ENCODE measurements at places on chromosomes 4 and X. TPM values are rescaled to one million over a fixed set of nuclear protein-coding genes. Genes with fewer than 3 reads are reported as not detected.
A peak's percentile ranks its signal among the peaks of the same experiment; 100 is the strongest.

DNA sequence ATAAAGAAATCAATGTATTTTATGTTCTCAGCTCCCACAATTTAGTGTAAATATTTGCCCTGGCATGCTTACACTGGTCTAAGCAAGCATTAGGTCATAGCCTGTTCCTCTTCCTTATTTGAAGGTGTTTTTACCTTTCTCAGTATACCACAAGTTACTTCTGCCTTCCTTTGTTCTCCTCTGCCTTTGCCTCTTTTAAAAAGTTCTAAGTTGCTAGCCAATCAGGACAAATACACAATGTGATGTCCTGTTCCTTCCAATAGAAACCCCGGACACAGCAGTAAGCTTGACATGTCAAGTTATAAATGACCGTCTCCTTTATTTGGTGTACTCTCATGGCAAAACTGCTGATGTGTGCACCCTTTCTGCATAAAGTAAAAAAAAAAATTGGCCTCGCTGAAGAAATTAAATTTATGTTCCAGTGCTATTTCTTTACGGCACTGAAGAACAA is 49.4 kb downstream of the UGT2B10 start:
- DNase-seq: no peak
- H3K27me3 ChIP-seq: no peaks in the 10 kb centered on the region
- H3K36me3 ChIP-seq: no peaks in the 10 kb centered on the region
- no peaks in the 10 kb centered on the region for H3K4me1 ChIP-seq
- no peak overlapping the region for H3K27ac ChIP-seq

HSFX2 gene
- total RNA-seq: not detected

- DNase-seq: no peak
- H3K27ac ChIP-seq: peak overlapping the region; percentile 36
- no peaks in the 10 kb centered on the region for H3K36me3 ChIP-seq
- H3K27me3 ChIP-seq: peaks cover 61% of the 10 kb centered on the region
- H3K4me1 ChIP-seq: peaks cover 31% of the 10 kb centered on the region
Measured at GRCh38 chr4:152937336-152938236, 1.5 kb downstream of the FHDC1 start.

TLR10 gene
- total RNA-seq: 0.16 TPM

DNA sequence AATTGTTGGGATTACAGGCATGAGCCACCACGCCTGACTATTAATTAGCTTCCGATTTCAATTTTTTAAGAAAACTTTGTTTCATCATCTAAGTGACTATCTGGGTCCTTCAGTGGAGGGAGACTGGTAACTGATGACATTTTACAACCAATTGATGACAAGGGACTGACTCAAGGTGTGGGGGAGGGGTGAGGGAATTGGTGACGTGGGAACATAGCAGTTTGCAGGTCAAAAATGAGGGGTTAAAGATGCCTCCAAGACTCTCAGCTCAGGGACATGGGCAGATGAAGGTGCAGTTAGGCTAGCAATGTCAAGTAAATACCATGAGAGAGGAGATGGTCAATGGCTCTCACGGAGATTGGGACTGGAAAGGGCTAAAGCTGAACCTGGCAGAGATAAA is 5.7 kb upstream of the FAM9C start:
- H3K27me3 ChIP-seq: no peaks in the 10 kb centered on the region
- H3K4me1 ChIP-seq: no peaks in the 10 kb centered on the region
- no peak overlapping the region for H3K4me3 ChIP-seq
- H3K27ac ChIP-seq: no peak overlapping the region
- DNase-seq: no peak
- no peaks in the 10 kb centered on the region for H3K36me3 ChIP-seq

GRCh38 chr4:181085557-181085956 is 1157.6 kb upstream of the TENM3 start:
- no peak overlapping the region for H3K4me3 ChIP-seq
- no peaks in the 10 kb centered on the region for H3K36me3 ChIP-seq
- no peaks in the 10 kb centered on the region for H3K27me3 ChIP-seq
- no peak for DNase-seq
- H3K27ac ChIP-seq: no peak overlapping the region
- H3K4me1 ChIP-seq: no peaks in the 10 kb centered on the region

- no peak overlapping the region for H3K27ac ChIP-seq
- peaks cover 59% of the 10 kb centered on the region for H3K4me1 ChIP-seq
- H3K27me3 ChIP-seq: no peaks in the 10 kb centered on the region
- DNase-seq: no peak
Measured at GRCh38 chr4:30757357-30757756, 37.2 kb downstream of the PCDH7 start.

LUZP4 gene
- not detected for total RNA-seq

DNA sequence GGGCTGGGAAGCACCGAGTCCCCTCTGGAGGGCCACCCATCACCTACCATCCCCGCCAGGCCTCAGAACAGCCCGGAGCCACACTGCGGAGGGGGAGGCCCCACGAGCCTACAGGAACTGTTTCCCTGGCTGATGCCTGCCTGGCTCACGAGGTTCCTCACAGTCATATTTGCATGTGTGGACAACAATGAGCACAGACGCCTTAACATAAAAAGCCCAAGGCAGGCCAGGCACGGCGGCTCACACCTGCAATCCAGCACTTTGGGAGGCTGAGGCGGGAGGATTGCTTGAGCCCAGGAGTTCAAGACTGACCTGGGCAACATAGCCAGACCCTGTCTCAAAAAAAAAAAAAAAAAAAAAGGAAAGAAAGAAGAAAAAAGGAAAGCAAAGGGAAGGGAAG is 125.9 kb downstream of the FAM53A start:
- H3K4me3 ChIP-seq: no peak overlapping the region
- no peaks in the 10 kb centered on the region for H3K36me3 ChIP-seq
- H3K27ac ChIP-seq: no peak overlapping the region
- DNase-seq: no peak

DNA sequence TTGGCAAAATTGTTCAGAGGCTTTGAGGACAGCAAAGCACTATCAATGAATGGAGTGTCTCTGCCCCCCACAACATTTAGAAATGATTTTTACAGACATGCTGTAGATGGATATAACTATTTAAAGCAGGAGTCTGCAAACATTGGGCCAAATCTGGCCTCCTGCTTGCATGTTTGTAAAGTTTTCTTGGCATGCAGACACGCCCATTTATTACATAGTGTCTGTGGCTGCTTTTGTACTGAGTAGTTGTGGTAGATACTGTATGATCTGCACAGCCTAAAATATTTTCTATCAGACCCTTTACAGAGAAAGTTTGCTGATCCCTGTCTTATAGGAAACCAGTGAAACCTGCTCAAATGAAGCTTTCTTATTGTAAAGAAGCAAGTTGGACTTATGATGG is 45.5 kb upstream of the PHEX start:
- no peaks in the 10 kb centered on the region for H3K36me3 ChIP-seq
- no peak overlapping the region for H3K27ac ChIP-seq
- H3K27me3 ChIP-seq: no peaks in the 10 kb centered on the region
- no peak overlapping the region for H3K4me3 ChIP-seq

KIAA1210 gene
- total RNA-seq: not detected

STAP1 gene
- total RNA-seq: not detected

DNA sequence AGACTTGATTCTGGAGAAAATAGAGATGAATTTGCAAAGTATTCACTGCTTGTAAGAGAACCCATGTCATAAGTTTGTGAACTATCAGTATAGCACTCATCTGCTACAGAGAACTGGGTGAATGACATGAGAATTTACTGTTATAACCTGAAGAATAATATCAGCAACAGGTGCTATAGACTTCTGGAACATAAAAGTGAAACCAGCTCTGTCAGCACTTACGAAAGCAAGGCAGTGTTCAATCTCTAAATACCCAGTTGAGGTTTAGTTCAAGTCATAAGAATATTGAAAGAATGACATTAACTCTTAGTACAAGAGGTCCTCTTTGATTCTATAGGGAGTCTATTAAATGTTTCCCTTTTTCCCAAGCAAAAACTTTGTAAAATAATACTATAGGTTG is 232.9 kb upstream of the ANKRD50 start:
- H3K4me3 ChIP-seq: no peak overlapping the region
- DNase-seq: no peak
- H3K4me1 ChIP-seq: peaks cover 6% of the 10 kb centered on the region
- H3K27ac ChIP-seq: no peak overlapping the region

- H3K27me3 ChIP-seq: no peaks in the 10 kb centered on the region
- no peaks in the 10 kb centered on the region for H3K4me1 ChIP-seq
- no peak overlapping the region for H3K27ac ChIP-seq
- H3K4me3 ChIP-seq: no peak overlapping the region
Measured at GRCh38 chr4:126750723-126751122, 882.0 kb upstream of the INTU start.

GRCh38 chr4:53579826-53580225 is 11.5 kb downstream of the LNX1 start:
- H3K4me1 ChIP-seq: peaks cover 8% of the 10 kb centered on the region
- no peak overlapping the region for H3K4me3 ChIP-seq
- H3K27ac ChIP-seq: no peak overlapping the region
- H3K27me3 ChIP-seq: no peaks in the 10 kb centered on the region
- H3K36me3 ChIP-seq: no peaks in the 10 kb centered on the region

USP9X gene
- 80.5 TPM for total RNA-seq

DNA sequence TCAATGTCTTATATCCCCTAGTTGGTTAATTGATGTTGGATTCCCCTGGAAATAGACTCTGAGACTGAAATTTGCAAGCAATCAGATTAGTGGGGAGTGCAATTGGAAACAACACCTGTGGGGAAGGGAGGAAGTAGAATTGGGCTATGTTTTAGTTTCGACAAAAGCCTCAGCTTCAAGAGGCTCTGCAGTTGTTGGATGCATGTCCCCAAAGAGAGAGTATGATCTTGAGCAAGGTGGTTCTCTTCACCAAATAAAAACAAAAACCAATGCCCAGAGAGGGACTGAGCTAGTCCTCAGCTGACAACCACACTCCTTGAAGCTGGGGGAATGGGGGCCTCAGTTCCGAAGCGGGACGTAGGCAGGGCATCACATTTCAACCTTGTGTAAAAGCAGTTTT is 77.1 kb downstream of the PRKG2 start:
- H3K36me3 ChIP-seq: no peaks in the 10 kb centered on the region
- no peaks in the 10 kb centered on the region for H3K27me3 ChIP-seq
- H3K27ac ChIP-seq: no peak overlapping the region
- no peak for DNase-seq
- no peak overlapping the region for H3K4me3 ChIP-seq

DNA sequence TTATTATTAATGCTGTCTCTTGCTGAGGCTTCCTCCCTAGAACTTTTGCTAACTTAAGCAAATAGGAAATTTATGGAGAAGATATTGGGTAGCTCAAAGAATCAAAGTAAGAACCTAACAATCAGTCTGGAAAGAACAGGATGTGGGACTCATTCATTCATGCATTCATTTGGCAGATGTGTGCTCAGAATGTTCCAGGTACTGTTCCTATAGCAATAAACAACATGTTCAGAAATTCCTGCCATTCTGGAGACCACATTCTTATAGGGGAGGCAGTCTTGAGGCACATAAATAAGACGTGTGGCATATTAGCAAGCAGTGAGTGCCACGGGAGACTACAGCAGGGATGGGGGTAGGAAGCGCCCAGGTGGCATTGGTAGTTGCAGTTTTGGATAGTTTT is 5.0 kb downstream of the GRK4 start:
- H3K27ac ChIP-seq: no peak overlapping the region
- DNase-seq: no peak
- no peaks in the 10 kb centered on the region for H3K27me3 ChIP-seq

DNA sequence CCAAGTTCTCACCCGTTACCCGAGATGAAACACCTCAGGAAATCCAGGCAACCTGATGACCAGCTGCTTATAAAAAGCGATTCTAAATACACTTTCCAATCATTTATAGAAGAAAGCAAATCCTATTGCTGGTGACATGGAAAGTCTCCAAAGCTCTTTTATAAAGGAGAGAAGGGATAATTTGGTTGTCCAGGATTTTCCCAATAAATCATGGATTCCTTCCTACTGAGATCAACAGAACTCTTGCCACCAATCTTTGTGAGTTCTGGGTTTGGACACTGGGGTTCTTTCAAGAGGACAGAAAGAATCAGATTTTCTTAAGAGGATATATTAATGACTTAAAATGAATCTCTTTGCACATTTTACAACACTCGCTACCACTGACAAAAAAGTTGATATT is 24.7 kb upstream of the SOD3 start:
- DNase-seq: no peak
- H3K27me3 ChIP-seq: no peaks in the 10 kb centered on the region
- H3K4me1 ChIP-seq: peaks cover 23% of the 10 kb centered on the region
- H3K36me3 ChIP-seq: no peaks in the 10 kb centered on the region
- no peak overlapping the region for H3K27ac ChIP-seq

- no peak overlapping the region for H3K27ac ChIP-seq
- H3K27me3 ChIP-seq: no peaks in the 10 kb centered on the region
- no peaks in the 10 kb centered on the region for H3K4me1 ChIP-seq
- no peak overlapping the region for H3K4me3 ChIP-seq
- DNase-seq: no peak
- H3K36me3 ChIP-seq: no peaks in the 10 kb centered on the region
Measured at GRCh38 chr4:77623091-77623490, 17.5 kb downstream of the CXCL13 start.

Data from sigmoid colon (tissue), 7 donors.